ENCODE measurements at places on chromosomes 13 and 19.

DNA sequence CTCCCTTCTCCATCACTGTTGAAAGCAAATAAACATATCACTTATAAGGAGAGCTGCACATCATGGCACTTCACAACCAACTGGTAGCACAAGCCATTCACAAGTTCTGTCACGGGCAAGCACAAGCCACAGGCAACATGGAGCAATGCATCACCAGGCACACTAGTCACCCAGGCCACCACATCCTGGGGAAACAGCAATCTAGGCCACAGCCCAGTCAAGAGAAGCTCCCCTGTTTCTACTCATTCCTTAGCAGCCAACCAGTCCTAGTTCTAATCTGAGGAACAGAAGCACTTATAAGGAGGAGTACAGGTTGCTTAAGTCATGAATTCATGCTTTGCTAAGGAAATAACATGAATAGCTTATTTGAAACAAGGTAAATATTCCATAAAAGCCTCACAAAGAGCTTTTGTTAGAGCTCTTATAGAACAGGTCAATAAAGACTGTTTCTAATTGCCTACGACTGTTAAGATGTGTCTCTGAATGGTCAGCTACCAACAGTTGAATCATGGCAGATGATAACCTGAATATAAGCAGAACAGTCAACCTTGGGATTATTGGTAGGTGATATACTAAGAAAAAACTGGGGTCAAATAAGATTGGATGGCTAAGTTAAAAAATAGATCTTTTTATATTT is 169.0 kb downstream of the TBC1D4 start:
- no peak for DNase-seq

DNA sequence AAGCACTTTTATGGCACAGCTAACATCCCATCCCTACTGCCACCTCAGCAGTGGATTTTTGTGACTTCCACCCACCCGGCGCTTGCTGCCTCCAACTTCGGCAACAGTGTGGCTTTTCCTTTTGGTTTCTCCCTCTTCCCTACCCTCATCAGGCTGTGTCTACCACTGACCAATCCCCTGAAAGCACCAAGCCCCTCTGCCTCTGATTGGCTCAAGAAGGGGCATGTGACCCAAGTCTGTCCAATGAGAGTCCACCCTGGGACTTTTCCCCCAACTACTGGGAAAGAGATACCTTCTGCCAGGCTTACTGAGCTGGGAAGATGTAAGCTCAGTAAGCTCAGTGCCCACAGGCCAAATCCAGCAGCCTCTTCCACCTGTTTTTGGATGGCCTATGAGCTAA is 5.8 kb downstream of the SMIM7 start:
- DNase-seq: no peak

GRCh38 chr19:7540761-7541474 is 5.4 kb downstream of the PNPLA6 start:
- DNase-seq: no peak

- DNase-seq: no peak
Measured at GRCh38 chr13:27113436-27113835, 58.2 kb downstream of the USP12 start.

DNA sequence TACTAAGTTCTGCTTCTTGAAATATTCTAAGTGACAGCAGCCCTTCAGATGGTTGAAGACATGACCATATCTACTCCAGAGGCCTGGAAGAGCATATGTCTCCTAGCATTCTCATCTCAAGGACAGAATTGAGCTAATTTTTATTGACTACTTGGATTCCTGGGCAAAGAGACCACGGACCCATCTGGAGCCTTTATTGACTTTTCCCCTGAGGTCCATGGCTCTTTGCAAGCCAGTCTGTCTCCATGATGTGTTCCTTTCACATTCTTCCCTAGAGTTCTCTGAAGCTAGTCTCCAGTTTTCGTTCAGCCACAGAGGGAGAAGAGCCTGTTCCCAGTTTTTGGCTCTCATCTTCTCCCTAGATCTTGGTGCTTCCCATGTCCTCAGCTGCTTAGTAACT is 202.7 kb downstream of the PCCA start:
- DNase-seq: no peak

DNA sequence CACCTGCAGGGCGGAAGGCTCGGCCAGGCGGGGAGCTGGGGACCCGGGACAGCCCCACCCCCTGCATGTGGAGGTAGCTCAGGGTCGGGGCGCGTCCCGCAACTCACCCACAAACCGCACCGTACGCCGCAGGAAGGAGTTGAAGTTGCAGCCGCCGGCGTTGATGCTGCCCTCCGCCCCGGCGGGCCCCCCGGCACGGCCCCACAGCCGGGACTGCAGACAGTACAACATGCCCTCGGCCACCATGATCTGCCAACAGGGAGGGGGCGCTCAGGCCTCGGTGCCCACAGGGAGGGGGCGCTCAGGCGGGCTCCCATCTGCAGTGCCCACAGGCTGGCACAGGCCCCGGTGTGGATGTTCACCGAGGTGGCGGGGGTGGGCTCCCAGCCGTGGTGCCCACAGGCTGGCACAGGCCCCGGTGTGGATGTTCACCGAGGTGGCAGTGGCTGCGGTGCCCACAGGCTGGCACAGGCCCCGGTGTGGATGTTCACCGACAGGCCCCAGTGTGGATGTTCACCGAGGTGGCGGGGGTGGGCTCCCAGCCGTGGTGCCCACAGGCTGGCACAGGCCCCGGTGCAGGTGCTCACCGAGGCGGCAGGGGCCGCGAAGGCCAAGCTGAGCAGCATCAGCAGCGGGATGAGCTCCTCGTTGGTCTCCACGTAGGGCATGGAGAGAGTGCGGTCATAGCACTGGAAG is 6.5 kb downstream of the PLPPR3 start:
- no peak for DNase-seq

GRCh38 chr19:45254044-45254531 is 3.0 kb downstream of the MARK4 start:
- DNase-seq: no peak

GRCh38 chr19:7650148-7650547 is 13.2 kb downstream of the STXBP2 start:
- no peak for DNase-seq

DNA sequence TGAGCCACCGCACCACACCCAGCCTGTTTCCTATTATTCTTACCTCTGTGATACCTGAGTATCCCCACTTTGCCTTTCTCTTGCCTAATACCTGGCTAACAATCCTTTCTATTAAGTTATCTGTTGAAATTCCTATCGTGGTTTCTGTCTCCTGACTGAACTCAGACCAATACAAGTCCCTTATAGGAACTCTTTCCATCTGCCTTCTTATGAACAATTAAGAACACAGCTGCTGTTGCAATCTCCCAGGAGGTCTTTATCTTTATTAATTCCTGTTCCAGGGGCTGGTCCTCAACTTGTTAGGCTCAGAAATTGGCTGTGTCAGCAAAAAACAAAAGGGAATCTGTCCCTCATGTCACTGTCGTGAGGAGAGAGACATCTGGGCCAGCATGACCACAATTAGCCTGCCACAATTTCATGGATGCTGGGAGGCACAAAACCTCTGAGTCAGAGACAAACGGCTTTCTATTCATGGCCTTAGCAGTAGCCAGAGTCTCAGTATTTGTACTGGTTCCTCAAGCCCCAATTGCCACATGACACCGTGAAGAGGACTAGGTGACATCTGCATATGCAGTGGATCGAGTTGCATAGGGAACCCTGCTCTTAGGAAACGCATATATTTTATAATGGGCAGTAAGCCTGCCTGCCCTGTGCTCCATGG is 58.2 kb downstream of the NUFIP1 start:
- no peak for DNase-seq

GRCh38 chr19:4086411-4086867 is 19.7 kb upstream of the ZBTB7A start:
- no peak for DNase-seq

DNA sequence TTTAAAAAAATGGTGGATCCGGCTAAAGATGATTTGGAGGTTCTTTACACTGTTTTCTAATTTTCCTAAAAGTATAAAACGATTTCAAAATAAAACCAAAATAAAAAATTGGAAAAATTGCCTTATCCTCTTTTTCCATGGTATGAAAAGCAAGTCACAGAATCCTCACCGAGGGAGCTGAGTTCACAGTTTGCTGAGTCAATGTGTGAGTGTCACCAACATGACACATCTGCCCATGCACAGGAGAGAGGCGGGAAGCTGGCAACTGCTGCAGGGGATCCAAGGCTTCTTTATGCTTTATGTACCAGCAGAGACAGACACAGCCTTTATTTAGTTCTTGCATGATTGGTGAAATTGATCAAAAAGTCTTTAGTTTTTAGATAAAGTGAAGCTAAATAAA is 157.8 kb downstream of the TNFSF13B start:
- no peak for DNase-seq

GRCh38 chr19:37933937-37934358 is 26.9 kb downstream of the SIPA1L3 start:
- no peak for DNase-seq

DNA sequence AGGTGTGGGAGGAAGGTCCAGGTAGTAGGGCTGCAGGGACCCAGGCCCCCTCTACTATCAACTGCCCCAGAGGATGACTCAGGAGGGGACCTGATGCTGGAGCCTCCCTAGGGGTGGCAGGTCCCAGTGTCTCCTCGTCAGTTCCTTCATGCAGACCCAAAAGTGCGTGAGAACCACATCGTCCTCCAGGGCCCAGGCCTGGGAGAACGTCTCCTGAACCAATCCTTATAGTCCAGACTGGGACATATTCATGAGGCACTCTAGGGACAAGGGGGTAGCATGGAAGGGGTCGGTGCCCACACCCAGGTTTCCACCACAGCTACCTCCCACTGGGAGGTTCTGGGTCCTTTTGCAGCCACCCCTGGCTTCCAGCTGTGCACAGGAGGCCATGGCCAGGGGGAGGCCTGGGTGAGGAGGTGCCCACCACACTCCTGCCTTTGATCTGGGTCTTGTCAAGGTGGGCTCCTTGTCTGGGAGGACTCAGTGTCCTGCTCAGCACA is 38.0 kb upstream of the TPM4 start:
- DNase-seq: no peak

DNA sequence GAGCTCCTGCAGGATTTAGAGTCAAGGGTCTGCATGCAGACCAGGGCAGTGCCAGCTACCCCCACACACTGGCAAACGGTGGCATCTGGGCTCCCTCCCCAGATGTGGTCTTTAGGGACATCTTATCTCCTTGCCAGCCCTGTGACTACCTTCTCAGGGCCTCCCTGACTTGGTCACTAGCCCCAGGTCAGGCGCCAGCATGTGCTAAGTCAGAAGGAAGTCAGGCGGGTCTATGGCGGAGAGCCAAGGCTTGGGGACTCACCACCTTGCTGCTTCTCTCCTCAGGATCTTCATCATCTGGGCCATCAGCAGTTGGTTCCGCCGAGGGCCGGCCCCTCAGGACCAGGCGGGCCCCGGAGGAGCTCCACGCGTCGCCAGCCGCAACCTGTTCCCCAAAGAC is 17.6 kb downstream of the CLPTM1 start:
- no peak for DNase-seq

- no peak for DNase-seq
Measured at GRCh38 chr13:74966275-74966674, 515.7 kb downstream of the TBC1D4 start.

GRCh38 chr13:52405369-52405766 is 604 bp downstream of the THSD1 start:
- no peak for DNase-seq

DNA sequence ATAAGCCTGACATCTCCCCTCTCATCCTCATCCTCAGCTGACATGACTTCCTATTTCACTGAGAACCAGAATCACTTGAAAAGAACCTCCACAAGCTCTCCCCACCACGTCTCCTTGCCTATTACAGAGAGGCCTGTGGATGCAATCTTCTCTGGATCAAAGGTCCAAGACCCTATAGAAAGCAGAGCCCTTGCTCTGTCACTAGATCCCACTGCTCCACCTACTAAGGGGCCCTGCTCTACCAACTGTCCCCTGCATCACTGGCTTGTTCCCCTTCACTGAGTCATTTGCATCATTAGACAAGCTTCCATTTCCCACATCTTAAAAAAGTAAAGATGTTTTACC is 40.8 kb downstream of the RCBTB2 start:
- DNase-seq: no peak

DNA sequence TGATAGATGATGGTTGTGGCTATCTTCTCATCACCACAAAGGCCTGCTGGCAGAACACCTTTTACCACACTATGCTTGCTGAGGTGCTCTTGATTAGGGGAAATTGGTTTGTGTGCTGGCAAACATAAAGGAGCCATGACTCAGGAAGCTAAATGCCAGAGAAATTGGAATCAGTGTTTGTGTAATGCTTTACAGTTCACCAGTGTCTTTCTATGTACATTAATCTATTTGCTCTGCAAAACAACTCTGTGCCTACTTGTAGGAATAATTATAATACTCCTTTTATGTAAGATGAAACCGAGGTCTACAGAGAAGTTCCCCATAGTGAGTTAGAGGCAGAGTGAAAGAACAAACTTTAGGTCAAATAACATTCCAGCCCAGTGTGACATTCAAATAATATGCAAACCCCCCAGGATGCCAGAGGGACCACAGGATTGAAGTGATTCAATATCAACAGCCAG is 390.5 kb upstream of the HTR2A start:
- DNase-seq: no peak

DNA sequence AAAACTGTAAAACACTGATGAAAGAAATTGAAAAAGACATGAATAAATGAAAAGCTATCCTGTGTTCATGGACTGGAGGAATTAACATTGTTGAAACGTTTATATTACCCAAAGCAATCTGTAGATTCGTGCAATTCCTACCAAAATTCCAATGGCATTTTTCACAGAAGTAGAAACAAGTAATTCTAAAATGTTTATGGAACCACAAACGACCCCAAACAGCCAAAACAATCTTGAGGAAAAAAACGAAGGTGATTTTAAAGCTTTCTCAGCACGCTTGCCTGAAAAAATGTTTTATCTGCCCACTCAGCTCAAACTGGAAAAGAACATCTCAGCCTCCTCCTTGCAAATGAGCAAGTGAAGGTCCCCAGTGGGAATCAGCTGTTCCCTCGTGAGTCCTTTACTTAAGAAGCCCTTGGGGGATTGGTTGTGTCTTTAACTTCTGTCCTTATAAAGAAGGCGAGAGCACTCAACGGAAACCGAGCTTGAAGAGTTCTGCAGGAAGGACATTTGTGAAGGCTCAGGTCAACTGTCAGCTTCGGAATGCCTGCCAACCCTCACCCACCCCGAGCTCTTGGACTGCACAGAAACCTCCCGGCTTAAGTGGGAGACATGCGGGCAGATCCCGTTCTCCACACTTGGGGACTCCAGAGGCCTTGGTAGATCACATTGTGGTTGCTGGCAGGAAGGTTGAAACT is 256.0 kb upstream of the IRS2 start:
- DNase-seq: no peak

- no peak for DNase-seq
Measured at GRCh38 chr13:91278888-91279287, 68.6 kb upstream of the MIR17HG start.

GRCh38 chr13:41402691-41403511 is 54.4 kb upstream of the RGCC start:
- no peak for DNase-seq

- DNase-seq: no peak
Measured at GRCh38 chr13:98486412-98486811, 90.5 kb downstream of the STK24 start.

DNA sequence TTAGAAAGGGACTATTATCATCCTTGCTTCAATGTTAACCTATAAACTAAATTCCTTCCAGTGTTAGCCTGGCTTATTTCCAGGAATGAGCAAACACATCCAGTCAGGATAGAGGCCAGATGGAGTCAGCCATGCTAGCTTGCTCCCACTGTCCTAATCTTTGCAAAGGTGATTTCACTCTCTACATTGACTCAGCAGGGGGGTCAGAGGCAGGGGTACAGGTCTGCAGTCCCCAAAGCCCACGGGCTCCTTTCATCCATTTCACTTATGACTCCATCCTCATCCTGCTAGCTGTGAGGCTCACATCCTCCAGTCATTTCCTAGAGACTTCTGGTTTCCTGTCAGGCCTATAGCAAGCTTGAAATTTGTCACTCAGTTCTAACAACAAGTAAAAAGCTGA is 63.4 kb upstream of the CEACAM8 start:
- no peak for DNase-seq

All from stimulated activated CD8-positive, alpha-beta memory T cell treated with anti-CD3 and anti-CD28 coated beads, Interleukin-12 subunit alpha, Interleukin-12 subunit beta, amount 100 ng/mL, for 4 hours (primary cell).